Kidney (tissue), 22 donors: ENCODE measurements at places on chromosomes 5 and 9.
A peak's percentile ranks its signal among the peaks of the same experiment; 100 is the strongest.

GRCh38 chr9:124765439-124765835 lies 5.7 kb downstream of the NR6A1 start:
- no peak for DNase-seq

DNA sequence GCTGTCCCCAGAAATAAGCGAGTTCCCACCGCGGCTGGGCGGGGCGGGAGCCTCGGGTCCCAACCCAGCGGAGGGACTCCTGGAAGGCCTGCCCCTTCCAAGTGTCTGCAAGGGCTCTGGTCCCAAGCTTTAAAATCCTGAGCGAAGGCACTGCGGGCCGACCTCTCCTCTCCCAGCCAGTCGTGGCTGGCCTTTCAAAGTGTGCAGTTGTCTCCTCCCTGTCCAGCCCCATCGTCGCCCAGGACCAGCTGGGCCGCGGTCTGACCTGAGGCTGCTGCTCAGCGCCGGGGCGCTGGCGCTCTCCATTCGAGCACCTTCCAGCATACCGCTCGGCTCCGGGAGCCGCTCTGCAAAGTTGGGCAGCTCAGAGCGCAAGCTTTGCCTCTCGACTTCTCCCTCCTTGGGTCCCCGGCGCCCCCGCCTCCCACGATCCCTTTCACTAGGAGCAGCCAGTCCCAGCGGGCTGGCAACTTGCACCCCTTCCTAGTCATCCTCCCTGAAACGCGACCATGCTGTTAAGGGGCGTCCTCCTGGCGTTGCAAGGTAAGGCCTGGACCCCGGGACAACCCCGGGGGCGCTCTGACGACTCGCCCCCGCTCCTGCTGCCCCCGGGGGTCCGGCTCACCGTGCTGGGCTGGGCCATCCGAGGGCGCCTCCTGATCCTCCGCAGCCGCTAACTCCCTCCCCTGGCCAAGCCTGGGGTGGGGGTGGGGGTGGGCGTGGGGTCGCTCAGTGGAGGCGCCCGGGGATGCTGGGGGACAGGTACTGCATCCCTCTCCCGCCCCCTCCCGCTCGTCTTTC lies at the start of gene MAMDC2:
Gene MAMDC2 (plus strand): TSS at position 160 of the 801 bp plus-strand sequence. CDS start 350 bp downstream, at position 510.
- peak; percentile 55 for DNase-seq

DNA sequence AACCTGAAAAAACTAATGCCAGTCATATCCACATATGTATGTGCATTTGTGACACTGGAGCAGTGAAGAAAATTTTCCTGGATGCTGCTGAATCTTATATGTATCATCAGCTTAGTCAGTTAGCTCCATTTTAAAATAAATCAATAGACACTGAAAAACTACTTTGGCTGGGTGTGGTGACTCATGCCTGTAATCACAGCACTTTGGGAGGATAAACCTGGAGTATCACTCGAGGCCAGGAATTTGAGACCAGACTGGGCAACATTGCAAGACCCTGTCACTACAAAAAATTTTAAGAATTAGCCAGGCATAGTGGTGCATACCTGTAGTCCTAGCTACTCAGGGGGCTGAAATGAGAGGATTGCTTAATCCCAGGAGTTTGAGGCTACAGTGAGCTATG lies 511.0 kb upstream of the TLE4 start:
- no peak for DNase-seq

DNA sequence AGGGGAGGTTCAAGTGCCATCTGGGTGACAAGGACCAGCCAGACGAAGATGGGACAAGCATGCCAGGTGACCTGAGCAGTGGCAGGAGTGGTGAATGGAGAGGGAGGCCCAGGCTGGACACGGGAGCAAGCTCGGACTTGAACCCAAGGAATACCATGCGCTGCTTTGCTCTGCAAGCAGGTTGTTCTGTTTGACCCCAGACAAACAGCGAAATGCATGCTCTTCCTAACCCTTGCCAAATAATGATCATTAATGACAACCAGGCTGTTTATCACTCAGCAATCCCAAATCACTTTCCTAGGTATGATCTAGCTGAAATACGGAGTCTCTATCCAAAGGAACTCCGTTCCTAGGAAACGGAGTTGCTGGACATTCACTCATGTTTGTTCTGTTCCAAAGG lies 77.4 kb downstream of the PTPDC1 start:
- no peak for DNase-seq

- DNase-seq = no peak
Observed at GRCh38 chr9:68427216-68427977, 71.0 kb downstream of the PGM5 start.

- peak; percentile 68 for DNase-seq
Observed at GRCh38 chr9:136798708-136799078, 2.6 kb downstream of the CCDC183 start.

- no peak for DNase-seq
Observed at GRCh38 chr5:73464016-73464745, 15.6 kb upstream of the FOXD1 start.

DNA sequence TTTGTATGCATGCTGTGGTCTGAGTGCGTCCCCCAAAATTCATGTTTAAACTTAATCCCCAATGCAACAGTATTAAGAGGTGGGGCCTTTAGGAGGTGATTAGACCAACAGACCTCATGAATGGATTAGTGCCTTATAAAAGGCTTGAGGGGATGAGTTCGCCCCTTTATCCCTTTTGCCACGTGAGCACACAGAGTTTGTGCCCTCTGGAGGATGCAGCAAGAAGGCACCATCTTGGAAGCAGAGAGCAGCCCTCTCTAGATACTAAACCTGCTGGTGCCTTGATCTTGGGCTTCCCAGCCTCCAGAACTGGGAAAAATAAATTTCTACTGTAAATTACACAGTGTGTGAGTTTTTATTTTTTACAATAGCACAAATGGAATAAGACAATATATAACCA lies 177.1 kb upstream of the SPRY4 start:
- DNase-seq = no peak

GRCh38 chr9:36102742-36103495 lies 33.6 kb upstream of the GLIPR2 start:
- peak; percentile 82 for DNase-seq

GRCh38 chr9:129174102-129174723 lies 3.8 kb downstream of the IER5L start:
- DNase-seq = peak; percentile 94

GRCh38 chr5:121182788-121183490 lies 668.7 kb upstream of the FTMT start:
- DNase-seq = no peak

DNA sequence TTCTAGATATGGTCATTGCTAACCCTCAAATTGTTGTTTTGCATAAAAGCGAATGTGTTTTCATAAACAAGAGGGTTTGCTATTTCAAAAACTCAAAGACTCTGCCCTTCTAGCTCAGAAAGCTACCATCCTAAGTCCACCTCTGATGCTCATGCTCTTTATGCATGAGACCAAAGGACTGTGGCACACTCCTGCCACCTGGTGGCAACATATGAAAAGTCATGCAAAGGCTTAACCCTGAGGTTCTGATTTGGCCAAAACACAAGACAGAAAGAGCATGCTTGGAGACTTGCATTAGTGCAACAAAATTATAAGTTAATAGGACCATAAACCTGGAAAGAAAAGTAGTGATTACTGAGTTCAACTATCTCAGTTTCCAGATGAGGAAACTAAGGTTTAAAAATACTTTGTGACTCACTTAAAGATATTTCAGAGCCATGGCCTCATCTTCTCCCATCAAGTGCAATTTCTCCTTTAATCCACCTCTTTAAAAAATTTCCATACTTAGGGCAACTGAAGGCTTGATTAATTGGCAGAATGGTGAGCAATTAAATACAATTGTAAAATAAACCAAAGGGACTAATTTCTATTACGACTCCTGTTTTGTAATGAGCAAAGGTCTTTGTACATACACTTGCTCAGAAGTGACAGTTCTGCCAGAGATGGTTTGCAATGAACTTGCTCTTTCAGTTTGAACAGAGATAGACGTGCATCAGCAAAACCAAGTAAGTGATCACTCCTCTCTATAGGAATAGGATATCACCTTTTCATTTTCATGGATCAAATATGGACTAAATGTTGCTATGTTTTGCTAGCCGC lies 110.7 kb upstream of the RAD23B start:
- DNase-seq = peak; percentile 93

GRCh38 chr5:90747693-90748092 lies 189.1 kb downstream of the ADGRV1 start:
- DNase-seq = no peak

- peak; percentile 80 for DNase-seq
Observed at GRCh38 chr9:121499427-121500164, at the start of gene GGTA1. Gene GGTA1, minus strand, starts transcription at chr9:121499844. Its CDS starts 31,922 bp downstream, at chr9:121467922.

GRCh38 chr9:88007291-88007650 lies 32.9 kb upstream of the CDK20 start:
- no peak for DNase-seq

GRCh38 chr9:109409773-109410397 lies 88.2 kb downstream of the PTPN3 start:
- no peak for DNase-seq
